Islet precursor cell (in vitro differentiated cells): ENCODE measurements at places on chromosomes 3 and 15.

DNA sequence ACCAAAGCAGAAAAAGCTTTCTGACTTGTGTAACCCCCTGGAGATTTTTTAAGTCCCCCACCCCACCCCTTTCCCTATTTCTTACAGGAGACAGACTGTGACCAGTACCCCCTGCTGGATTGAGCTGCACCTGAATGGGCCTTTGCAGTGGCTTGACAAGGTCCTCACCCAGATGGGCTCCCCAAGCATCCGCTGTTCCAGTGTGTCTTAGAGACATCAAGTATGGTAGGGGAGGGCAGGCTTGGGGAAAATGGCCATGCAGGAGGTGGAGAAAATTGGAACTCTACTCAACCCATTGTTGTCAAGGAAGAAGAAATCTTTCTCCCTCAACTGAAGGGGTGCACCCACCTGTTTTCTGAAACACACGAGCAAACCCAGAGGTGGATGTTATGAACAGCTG is 64.1 kb downstream of the AAGAB start:
- no peak for DNase-seq

DNA sequence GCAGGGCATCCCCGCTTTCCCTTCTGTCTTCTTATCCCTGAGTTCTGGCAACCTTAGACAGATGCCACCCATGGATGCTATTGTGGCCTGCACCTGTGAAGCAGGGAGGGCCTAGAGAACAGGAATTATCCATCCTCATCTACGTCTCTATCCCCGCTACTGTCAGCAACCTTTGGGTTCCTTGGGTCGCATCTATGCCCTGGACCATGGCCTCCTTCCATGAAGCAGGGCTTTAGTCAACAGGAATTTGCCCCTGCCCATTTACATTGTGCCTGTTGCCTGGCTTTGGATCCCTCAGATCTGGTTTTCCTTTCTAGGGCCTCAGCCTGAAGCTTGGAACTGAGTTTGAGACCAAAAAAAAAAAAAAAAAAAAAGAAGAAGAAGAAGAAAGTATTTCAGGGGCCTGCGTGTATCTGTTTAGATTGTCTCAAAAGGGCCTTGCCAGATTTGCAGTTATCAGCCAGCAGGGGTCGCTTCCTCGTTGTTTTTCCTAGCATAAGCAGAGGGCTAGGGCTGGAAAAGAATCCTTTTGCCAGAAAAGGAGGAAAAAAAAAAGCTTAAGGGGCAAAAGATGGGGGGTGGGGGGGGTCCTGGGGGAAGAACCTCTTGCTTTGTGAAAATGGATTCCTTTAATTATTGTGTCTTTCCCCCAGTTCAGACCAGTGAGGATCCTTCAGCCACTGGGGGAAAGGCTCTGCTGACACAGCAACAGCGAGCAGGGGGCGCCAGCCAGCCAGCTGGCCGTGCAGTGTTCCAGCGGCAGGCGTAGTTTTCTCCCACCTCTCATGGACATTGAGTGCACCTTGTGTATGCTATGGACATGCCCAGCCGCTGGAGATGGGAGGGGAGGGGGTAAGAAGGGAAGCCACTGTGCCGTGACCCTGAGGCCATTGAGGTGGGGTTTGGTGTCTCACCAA is 65.7 kb upstream of the ALDH1L1 start:
- DNase-seq: no peak

GRCh38 chr3:14144423-14145075 is 19.7 kb downstream of the TMEM43 start:
- DNase-seq: peak; percentile 92

DNA sequence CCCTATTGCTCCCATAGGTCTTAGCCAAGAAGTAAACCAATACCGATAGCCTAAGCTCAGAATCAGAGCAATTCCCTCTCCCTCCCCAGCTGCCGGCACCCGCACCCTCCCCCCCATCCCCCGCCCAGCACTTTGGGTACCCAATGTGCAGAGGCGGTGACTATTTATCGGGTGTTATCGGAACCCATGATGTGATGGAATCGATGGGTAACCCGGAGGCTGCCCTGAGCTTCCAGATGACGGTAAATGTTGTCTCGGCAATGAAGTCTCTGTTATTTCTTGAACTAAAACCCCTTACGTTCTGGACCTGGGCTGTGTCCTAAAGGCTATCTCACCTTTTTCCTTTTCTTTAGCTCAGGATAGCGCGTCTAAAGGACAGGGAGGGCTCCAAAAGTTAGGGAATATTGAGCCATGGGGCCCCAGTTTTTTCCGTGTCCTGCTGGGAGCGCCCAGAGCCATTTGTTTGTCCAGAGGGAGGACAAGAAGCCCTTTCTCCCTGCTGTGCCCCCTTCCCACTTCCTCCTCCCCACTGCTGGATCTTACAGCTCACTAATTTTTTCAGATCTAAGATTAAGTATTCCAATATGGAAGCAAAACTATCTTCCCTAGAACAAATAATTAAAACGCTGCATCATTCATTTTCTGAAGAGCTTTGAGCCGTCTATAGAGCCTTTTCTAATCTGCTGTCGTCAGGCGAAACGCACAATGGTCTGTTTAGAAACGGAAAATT is 1.5 kb downstream of the SLITRK3 start:
- peak; percentile 42 for DNase-seq

GRCh38 chr15:94592495-94592894 is 361.1 kb downstream of the MCTP2 start:
- no peak for DNase-seq

- DNase-seq: no peak
Measured at GRCh38 chr3:101709126-101709525, 15.3 kb upstream of the CEP97 start.

DNA sequence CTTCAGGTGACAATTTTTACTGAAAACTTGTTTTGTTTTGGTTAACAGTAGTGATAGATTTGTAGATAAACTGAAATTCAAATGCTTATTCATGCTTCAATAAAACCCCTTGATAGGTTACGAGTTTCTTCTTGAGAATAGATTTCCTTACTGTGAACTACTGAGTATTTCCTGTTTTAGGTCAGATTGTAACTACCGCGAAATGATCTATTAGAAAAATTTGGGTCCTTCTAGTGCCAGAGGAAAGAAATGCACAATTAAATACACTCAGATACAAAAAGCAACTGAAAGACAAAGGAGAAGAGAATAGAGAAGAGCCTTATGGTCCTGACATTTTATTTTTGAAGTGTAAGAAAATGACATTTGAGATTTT is 251.7 kb upstream of the TBL1XR1 start:
- no peak for DNase-seq

DNA sequence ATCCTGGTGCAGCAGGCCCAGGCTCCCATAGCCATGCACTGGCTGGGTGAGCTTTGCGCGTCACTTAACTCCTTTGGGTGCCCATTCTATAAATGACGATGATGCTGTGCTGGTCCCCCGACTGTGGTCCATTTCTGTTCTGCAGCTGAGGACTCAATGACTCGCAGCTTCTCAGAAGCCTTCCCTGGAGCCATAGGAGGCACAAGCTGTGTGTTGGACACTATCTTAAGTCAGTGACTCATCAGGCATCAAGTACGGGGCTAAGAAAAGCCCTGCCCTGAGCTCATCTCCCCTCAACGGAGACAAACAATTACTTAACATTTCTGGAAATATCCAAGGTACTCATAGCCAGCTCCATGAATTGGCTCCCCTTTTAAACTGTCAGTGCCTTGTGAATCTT is 13.8 kb upstream of the MUSTN1 start:
- DNase-seq: no peak

DNA sequence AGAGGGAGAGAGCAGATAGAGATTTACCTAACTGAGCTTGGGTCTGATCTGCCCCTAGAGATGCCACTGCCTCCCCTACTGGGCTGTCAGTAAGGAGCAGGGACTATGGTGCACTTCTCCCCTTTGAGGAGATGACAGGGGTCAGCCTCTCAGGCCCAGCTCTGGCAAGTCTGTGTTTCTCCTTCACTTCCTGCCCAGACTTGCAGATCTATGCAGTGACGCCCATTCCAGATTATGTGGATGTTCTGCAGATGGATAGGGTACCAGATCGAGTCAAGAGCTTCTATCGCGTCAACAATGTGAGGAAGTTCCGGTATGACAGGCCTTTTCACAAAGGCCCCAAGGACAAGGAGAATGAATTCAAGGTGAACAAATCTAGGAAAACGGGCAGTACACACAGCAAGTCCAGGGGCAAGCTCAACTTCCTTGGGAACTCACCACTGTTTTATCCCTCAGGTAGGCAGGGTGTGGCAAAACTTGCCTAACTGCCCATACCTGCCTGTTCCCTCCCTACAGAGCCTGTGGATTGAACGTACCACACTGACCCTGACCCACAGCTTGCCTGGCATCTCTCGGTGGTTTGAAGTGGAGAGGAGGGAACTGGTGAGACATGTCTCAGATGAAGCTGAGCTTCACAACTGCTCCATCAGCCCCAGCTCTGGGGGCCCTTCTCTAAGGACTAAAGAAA is 29.1 kb upstream of the MANF start:
- DNase-seq: no peak

GRCh38 chr15:22796079-22796478 is 9.6 kb downstream of the NIPA1 start:
- no peak for DNase-seq

DNA sequence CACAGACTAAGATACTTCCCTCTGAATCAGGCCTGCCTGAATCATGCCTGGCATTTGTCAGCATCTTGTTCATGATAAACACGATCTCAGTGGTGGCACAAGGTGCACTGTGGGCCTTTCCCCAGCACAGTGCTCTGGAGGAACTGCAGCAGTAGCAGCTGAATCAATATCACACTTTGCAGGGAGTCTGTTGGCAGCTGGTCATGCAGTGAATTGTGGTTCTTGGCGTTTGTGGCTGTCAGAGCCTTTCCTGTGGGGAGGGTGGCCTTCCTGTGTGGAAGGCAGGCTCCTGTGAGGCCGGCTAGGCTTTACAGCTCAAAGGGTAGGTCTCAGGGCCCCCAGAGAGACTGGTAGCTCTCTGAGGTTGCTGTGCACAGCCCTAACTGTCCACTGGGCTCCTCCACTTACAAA is 54.4 kb upstream of the TLE3 start:
- no peak for DNase-seq

DNA sequence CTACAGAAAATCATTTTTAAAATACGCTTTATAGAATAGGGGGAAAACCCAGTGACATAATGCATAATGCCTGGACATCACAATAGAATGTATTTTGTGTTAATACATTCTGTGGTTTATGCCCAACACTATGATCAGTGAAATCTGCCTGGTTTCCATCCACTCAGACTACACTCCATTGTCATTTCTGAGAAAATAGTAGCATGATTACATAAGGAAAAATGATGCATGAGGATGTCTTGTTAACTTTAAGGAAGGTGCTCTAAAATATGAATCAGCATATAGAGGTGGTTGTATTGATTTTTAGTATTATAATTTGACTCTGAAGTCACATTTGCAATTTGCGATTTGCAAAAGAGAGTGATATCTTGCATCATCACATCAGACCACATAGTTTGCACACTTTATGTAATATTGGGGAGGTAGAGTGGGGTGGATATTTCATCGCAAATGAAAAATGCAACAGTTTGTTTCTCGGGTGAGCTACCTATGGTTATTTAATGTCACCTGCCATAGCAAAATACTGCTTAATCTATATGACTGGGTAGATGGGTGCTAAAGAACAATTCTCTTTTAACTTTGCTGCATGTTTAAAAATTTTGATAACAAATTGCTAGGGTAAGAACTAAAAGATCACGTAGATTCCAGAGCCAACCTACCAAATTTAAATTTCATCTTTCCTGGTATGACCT is 403.9 kb downstream of the IL5RA start:
- no peak for DNase-seq

DNA sequence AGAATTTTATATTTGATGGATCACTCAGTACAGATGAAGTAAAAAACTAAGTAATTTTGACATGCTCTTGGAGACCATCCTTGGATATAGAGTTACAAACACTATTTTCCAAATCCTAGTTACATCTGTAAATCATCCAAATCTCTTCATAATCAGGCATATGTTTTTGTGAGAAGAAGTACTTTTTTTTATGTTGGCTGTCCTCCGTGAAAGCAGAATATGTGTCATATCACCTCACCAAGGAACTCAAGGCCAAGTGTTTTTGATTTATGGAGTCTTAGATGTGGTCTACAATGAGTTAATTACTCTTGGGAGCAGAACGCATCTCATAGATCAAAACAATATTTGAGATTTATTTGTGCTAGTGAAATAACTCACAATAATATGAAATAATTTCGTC is 416.5 kb upstream of the TGFBR2 start:
- no peak for DNase-seq

GRCh38 chr3:143313025-143313892 is 193.7 kb downstream of the CHST2 start:
- DNase-seq: no peak

DNA sequence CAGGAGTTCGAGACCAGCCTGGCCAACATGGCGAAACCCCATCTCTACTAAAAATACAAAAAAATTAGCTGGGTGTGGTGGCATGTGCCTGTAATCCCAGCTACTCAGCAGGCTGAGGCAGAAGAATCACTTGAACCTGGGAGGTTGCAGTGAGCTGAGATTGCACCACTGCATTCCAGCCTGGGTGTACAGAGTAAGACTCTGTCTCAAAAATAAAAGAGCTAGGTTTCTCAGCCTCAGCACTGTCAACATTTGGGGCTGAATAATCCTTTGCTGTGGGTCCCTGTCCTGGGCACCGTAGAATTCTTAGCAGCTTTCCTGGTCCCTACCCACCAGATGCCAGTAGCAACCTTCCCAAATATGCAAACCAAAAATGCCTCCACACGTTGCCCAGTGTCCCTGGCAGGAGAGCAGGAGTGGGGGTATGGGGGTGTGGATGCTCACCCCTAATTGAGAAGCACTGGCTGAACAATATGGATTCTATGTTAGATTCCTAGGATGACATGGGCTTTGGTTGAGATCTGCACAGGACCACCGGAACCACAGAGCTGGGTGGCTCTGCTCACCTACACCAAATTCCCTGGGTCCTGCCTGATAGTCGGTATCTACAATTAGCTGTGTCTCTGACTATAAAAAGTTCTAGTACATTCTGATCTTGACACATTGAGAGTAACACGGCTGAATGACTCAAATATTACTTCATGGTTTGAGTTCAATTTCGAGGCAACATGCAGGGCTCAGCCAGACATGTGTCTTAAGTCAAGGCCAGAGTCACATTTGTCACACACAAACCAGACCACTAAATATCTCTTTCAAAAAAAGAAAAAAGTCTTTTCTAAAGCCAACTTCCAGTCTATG is 577.0 kb upstream of the MDFIC2 start:
- DNase-seq: no peak

GRCh38 chr3:127053450-127053849 is 70.5 kb downstream of the PLXNA1 start:
- peak; percentile 12 for DNase-seq

DNA sequence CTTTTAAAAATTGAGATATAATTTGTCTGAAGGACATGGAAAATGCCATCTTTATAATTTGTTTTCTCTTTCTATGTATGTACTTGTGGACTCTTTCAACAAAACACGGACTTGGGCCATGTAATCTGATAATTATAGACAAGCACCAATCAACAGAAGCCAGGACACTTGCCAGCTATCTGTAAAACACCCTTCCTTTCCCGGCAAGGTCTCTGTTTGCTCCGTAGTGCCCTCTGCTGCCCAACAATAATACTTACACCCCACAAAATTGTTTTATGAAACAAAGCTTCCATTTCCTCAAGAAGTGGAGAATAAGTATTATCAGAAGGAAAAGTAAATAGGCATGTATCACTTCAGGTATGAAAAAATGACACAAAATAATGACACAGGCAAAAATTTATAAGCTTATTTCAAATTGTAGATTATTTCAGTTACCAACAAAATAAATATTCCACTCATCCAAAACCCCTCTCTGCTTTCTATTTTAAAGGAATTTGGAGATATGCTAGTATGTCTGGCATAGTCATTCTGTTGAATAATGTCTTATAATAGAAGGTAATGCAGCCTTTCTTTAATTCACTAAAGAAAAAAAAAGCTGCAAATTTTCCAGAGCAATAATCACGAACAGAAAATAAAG is 32.8 kb downstream of the MYH15 start:
- DNase-seq: peak; percentile 66

GRCh38 chr3:13415997-13416793 is 3.9 kb downstream of the NUP210 start:
- no peak for DNase-seq
